Skin of body (tissue), 3 donors: ENCODE measurements at places on chromosomes 12 and 14. TPM values are rescaled to one million over a fixed set of nuclear protein-coding genes. Genes with fewer than 3 reads are reported as not detected.

CCDC38 gene
- total RNA-seq, result not detected

MGAT4C gene
- total RNA-seq, result 0.79 TPM

DNA sequence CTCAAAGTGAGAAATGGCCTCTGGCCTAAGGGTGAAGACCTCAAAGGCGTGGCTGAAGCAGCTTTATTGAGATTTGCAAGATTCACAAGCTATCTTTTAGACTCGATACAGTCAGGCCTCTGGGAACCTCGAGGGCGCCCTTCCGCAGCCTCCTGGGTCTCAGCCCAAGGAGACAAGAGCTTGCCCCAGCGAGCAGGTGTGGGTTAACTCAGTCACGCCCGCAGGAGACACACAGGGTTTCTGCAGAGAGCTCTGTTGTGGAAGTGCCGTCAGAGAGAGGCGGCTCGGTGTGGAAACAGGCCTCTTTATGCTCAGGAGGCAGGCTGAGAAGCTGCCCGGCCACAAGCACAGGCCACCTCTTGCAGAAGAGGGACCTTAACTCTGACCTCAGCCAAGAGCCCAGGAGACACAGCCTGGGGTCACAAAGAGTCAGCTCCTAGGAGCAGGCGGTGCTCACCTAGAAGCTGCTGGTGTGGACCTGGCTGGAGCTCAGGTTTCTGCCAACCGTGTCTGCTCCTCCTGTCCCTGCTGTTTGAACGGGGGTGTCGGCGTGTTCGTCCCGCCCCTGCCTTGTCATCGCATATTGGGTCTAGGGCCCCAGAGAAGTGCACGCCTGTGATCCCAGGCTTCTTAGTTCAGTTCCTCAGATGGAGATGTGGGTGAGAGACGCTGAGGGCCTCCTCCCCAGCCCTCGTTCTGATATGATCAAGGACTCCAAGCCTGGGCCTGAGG is 42.1 kb upstream of the FBRSL1 start:
- DNase-seq, result no peak

DNA sequence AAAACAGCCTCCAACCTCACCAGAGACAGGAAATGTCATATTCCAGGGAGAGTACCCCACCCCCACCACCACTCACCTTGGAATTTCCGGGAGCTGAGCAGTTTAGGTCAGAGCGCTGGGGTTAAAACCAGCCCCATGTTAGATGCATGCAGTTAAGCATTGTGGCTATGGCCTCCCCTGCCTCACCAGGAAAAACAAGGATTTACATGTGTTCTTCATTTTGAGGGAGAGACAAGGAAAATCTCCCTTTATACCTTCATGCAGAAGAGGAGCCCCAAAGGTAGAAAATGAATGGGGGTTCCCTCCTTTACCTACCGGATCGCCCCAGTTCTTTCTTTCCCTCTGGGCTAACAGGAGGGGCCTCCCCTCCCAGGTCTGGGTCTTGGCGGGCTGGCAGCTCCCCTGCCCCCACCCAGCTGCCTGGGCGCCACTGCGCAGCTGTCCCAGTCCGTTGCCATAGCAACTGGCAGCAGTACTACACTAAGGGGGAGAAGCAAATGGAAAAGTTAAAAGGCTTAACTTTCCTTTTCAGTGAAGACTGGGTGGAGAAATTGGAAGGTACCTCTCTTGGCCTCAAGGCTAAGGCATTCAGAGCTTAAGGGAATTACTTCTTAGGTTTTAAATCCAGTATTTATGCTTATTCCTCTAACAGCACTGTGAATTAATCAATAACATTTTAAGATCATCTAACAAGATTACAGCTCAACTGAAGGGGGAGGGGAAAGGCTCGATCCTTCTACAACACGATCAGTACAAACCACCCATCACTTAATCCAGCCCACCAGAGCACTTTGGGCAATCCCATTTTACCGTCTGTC is 20.5 kb downstream of the CBX5 start:
- peak; percentile 91 for DNase-seq

DNA sequence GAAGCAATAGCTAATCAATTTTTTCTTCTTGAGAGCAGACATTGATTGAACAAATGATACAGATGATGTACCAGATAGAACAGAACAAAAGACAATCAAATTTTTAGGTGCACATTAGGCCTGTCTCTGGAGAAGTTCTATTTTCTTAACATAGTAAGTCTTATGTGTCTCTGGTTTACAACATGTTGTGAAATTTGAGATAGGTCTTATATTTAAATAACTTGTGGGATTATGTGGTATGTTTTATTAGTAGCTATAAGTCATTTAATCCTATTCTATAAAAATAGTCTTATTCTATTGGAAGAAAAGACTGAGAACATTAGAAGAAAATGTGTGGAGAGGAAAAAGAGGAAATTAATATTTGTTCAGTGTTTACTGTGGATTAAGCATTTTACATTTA is 358.0 kb downstream of the ATP23 start:
- no peak for DNase-seq
